ENCODE measurements at places on chromosomes 11 and 22. TPM values are rescaled to one million over a fixed set of nuclear protein-coding genes. Genes with fewer than 3 reads are reported as not detected.

Gene OR8A1
- not detected for total RNA-seq

Gene APOA5
- not detected for total RNA-seq

Gene TUB
- total RNA-seq, result not detected

Gene PARVG
- not detected for total RNA-seq

Gene NXPE4
- not detected for total RNA-seq

Gene VPREB1
- not detected for total RNA-seq

Gene OVOL1
- 42.8 TPM for total RNA-seq

Gene OR10A2
- not detected for total RNA-seq

Gene CHST1
- not detected for total RNA-seq

Gene GSTT2B
- 0.89 TPM for total RNA-seq

Measured in HT-29 (cell line).